ENCODE measurements at places on chromosomes 12 and 14. TPM values are rescaled to one million over a fixed set of nuclear protein-coding genes. Genes with fewer than 3 reads are reported as not detected.

- DNase-seq: no peak
Measured at GRCh38 chr12:24708718-24709117, 240.2 kb downstream of the BCAT1 start.

DNA sequence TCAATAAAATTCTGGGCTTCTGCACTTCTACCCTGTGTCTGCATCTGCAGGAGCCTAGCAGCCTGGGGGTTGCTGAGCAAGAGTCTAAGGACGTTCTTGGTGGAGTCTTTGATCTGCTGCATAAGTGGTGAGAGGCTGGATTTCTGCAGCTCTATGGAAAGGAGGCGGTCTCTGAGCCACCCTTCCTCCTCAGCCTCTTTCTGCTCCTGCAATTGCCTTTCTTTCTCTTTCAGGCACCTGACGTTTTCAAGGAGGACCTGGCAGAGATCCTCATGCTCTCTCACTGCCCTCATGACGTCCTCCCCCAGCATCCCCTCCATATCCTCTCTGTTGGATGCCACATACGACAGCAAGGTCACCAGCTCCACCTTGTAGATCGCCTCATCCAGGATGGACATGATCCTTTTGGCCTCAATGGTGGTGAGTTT is 13.6 kb upstream of the TPCN1 start:
- no peak for DNase-seq

- peak; percentile 3 for DNase-seq
Measured at GRCh38 chr14:88613552-88614010, 50.7 kb downstream of the ZC3H14 start.

DNA sequence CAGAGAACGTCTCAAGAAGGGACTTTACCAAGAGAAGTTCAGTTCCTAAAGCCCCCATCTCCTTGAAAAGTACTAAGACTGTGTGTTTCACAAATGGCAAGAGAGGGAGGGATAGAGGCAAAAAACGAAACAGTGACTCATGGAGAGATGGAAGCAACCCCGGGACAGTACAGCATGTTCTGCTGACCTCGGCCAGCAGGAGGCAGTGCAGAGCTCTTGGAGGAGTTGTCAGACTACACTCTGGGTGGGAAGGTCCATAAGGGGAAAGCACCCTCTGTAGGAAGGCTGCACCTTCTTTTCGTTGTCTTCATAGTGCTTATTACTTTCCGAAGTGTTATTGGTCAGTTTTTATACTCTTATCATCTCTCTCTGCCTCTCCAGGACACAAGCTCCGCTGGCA is 525.2 kb upstream of the CCDC196 start:
- no peak for DNase-seq

DNA sequence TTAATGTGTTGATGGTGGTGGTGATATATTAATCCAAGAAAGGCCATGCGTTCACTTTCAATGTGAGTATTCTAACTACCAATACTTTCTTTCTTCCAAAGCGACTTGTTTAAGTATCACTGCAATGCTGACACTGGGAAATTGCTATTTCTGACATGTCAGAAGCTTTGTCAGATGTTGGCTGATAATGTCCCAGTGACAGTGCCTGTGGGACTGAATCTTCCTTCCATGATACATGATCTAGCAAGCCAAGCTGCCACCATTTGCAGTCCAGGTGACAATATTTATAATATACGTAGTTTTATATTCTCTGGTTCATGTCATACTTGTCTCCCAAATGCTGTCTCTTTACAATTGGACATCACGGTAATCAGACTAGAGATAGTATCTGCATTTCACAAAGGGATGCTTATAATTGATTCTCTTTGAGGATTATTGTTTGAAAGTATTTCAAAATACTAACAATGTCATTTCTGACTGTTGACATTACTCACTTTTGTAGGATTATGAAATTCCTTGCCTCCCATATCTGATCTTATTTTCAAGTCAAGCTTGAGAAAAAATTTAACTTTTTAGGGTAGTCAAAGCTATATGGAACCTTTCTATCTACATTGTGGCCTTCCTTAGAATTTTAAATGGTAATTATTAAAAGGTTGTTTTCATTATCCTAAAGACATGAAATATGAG is 57.3 kb downstream of the KNTC1 start:
- DNase-seq: no peak

DNA sequence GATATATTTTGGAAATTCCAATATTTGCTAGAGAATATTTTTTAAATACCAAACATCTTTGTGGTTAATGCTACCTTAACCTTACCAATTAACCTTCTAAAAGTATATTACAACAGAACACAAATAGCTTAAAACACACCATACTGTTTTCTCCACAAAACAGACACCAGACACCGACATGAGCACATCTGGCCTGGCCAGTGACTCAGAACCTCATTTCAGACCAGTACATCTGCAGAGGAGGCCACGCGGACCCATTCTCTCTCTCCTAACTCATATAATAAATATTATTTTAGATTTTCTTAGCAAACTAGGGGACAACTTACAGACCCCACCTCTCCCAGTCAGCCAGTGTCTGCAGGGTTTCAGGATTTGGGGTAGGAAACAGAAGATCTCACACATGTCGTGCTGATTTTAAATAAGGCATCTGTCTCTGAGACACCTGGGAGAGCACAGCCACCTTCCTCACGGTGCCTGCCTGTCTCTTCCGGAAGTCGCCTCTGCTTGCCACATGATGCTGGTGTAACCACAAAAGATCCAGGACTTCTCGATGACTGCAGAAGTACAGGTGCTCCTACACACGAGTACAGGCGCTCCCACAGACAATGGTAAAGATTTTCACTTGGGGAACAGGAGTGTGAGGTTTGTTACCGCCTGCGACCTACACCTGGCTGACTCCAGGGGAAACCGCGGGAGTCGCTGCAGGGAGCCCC is 9.7 kb upstream of the ANKLE2 start:
- no peak for DNase-seq

DNA sequence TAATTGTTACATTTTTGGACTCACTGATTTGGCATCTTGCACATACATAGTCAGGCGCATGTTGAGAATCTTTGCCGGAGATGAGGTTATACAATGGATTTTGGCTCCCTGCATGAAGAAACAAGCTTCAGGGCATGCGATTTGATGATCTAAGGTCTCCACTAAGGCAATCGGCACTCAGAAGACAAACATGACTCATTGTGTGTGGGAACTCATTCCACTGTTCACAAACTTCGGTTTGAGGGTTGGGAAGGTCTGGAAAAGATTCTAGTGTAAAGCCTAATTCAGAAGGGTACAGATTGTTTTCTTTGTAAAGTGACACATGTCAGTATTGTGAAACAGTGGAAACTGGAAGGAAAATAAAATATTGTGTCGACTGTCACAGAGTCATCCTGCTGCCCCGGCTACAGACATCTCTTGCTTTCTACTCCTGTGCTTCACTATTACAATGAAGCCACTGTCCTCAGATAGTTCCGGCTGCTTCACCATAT is 192.6 kb upstream of the HMGA2 start:
- DNase-seq: peak; percentile 94

The MANSC4 gene
- total RNA-seq: not detected

DNA sequence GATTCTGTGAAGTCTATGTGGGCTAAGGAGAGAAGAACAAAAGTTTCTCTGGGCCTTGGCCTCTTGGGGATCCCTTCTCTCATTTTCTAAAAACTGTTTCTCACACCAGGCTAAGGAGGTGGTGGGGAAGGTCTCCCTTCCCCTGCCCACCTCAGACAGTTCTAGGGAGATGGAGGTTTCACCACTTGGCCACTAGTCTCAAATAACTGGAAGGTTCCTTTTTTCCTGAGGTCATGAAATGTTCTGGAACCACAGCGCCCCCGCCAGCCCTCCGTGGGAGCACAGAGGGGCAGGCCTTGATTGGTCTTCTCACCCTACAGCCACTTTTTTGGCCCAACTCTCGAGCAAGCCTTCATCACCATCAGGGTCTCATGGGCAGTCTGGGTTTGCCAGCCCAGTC is 12.6 kb downstream of the C12orf43 start:
- DNase-seq: no peak

- no peak for DNase-seq
Measured at GRCh38 chr14:73211251-73212040, 25.9 kb upstream of the PAPLN start.

DNA sequence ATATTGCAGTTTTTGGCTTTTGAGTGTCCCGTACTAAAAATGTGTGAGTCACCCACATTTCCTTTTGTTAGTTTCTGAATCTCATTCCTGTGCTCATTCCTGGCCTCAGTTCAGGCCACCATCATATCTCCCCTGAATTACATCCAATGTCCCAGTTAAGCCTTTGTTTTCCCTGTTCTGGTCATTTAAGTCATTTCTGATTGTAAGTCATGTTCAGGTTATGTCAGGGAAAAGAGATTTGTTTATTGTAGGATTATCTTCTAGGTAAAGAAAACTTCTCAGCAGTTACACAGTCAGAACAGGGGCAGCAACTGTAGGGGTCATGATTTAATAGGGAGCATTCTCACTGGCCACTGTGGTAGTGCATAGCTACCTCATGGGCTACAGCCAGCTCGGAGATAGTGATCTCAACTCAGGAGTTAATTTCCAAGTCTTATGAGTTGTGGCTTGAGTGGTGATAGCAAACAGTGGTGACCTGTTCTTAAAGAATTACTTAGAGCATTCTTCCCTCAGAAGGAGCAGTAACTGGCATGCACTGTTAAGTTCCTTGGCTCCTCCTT is 6.7 kb downstream of the DDX47 start:
- DNase-seq: peak; percentile 89

The EIF2S3B gene
- 0.34 TPM for total RNA-seq

- no peak for DNase-seq
Measured at GRCh38 chr14:85061256-85061655, 468.7 kb upstream of the FLRT2 start.

- no peak for DNase-seq
Measured at GRCh38 chr12:116441292-116441691, 117.9 kb upstream of the MAP1LC3B2 start.

The TAS2R42 gene
- total RNA-seq: not detected

- no peak for DNase-seq
Measured at GRCh38 chr14:99133636-99134515, 138.1 kb downstream of the BCL11B start.
